HT1080 (cell line): ENCODE measurements at places on chromosomes 1 and 21.
A peak's percentile ranks its signal among the peaks of the same experiment; 100 is the strongest.

DNA sequence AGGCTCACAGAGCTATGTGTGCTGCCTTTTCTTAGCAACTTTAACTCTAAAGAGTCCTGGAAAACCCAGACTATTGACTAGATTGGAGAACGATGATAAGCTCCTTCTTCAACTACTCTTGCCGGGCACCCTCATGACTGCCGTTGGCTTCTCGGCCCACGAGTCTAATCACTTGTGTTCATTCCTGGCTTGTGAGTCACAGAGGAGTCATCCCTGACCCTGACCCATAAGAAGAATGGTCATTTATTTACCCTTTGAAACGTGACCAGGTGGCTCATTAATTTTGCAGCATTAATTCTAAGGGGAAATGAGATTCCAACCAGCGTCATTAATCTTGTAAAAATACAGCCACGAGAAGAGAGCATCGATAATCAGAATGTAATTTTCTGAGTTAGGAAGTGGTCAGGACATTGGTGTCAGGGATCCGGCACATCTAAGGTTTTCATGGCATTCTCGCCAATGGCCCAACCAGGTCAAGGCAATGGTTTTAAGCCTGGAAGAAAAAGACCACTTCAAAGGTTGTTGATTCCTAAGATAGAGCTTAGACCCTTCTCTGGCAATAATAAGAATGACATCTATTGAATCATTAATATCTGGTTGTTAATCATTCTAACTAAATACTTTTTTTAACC is 183.6 kb upstream of the RUNX1 start:
- DNase-seq, result peak; percentile 87

DNA sequence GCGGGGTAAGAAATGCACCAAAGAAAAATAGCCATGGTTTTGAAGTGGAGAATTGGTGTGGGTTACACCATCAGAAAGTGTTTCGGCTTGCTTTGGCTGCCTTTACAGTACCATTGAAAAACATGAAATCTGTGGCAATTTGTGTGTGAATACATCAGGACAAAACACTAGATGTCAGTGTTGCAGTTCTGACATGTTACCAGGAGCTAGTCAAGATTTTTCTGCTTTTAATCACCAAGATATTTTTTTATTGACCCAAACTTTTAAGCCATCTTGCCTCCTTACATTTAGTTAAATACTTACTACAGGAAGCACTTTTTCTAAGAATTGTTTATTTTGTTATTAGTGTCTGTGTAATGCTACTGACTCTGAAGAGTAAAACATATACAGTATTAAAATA is 14.3 kb downstream of the RRP15 start:
- peak; percentile 28 for DNase-seq

DNA sequence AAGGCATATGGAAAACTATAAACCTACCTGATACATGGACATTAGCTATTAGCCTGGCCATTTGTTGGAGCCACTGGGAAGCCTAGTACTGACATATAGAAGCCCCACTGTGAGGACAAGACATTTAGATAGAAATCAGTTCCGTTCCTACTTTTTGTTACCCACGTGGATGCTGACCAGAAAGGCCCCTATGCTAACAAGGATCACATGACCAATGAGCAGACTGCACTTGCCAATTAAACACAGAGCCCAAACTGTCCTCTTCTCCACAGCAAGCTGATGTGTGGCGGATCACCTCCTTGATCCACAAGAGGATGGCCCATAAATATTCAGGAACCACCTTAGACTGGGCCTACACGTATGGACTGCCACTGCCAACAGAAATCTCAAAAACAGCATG is 11.2 kb upstream of the OR6K3 start:
- no peak for DNase-seq

DNA sequence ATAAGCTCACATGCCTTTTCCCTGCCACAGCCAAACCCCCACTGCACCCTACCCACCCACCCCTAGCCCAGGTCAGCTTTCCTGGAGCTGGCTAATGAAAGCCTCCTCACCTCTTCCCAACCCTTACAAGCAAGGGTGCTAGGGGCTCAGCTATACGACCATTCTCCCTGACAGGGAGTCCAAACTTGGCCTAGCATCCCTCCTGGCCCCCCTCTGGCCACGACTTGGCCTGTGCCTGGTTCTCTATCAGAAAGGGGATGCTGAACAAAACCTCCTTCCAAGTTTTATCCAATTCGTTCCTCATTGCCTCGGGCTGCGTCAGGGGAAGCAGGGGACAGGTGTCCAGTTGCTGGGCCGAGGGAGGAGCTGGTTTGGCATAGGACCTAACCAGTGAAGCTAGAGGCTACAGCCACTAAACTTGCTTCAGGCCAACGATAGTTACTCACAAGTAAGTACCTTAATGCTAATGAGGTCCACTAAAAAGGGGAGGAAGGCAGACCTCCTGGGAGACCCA is 8.6 kb downstream of the TMEM81 start:
- DNase-seq, result no peak
